ENCODE measurements at places on chromosomes 12 and 14. TPM values are rescaled to one million over a fixed set of nuclear protein-coding genes. Genes with fewer than 3 reads are reported as not detected.

- H3K4me3 ChIP-seq: no peak overlapping the region
- no peak for DNase-seq
These were observed 241.9 kb downstream of the PPFIA2 start for GRCh38 chr12:81517296-81517695.

GRCh38 chr12:72901685-72902084 is 629.5 kb downstream of the TRHDE start:
- H3K4me3 ChIP-seq: no peak overlapping the region
- H3K36me3 ChIP-seq: no peaks in the 10 kb centered on the region
- H3K4me1 ChIP-seq: no peaks in the 10 kb centered on the region
- no peak overlapping the region for H3K27ac ChIP-seq
- DNase-seq: no peak
- H3K27me3 ChIP-seq: no peaks in the 10 kb centered on the region

DNA sequence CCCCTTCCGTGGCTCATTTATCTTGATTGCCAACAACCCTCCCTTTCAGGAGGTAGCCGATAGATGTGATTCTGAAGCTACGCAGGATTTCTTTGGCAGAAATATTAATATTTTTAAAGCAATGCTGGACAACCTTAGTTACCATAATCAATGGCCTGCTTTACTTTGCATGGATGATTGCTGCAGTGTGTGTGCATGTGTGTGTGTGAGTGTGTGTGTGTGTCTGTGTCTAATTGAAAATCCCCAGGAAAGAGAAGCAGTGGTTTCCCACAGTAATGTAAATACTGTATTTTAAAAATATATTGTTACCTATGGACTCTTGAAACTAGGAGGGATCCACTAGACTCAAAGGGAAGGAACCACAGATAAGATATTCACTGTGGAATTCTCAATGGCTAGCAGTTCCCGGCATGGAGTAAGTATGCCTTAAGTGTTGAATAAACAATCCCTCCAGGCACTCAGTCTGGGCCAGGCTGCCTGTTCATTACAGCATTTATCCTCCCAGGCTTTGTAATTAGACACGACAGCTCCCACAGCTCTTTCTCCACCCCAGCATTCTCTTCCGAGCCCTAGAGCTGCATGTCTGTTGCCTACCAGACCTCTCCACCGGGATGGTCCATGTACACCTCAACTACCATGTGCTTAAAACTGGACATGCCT is 22.5 kb upstream of the C14orf132 start:
- no peaks in the 10 kb centered on the region for H3K4me1 ChIP-seq
- no peak for DNase-seq
- no peak overlapping the region for H3K4me3 ChIP-seq
- H3K27me3 ChIP-seq: peaks cover 1% of the 10 kb centered on the region
- no peak overlapping the region for H3K27ac ChIP-seq

The RIPK3 gene
- total RNA-seq: 2.6 TPM

DNA sequence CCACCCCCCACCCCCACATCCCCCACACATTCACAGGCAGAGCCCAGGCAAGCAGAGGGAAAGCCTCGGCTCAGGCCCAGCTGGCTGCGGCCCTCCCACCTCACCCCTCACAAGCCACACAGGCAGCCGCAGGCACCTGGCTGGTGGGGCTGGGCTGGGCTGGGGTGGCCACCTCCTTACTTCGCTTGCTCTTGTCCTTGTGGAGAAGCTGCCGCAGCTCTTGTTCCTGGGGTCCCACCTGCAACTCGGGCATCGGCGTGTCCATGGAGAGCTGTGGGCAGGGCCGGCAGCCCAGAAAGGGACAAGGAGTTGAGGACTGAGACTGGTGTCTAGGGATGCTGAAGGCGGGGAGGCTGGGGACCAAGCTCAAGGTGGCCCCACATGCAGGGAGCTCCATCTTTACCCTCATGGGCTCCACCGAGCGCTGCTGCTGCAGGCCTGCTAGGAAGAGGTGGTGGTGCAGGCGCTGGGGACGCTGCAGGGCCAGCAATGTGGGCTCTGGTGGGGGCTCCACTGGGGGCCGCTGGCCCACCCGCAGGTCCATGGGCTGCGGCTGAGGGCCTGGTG is 21.2 kb downstream of the HDAC7 start:
- no peak overlapping the region for H3K4me3 ChIP-seq
- no peak overlapping the region for H3K27ac ChIP-seq
- H3K27me3 ChIP-seq: peaks cover 35% of the 10 kb centered on the region
- peaks cover 30% of the 10 kb centered on the region for H3K36me3 ChIP-seq
- H3K4me1 ChIP-seq: peaks cover 62% of the 10 kb centered on the region

GRCh38 chr12:13194401-13195110 is 2.0 kb upstream of the EMP1 start:
- H3K27me3 ChIP-seq: peaks cover 10% of the 10 kb centered on the region
- H3K36me3 ChIP-seq: no peaks in the 10 kb centered on the region
- DNase-seq: no peak

The TMEM121 gene
- total RNA-seq: 1.6 TPM

- no peak overlapping the region for H3K4me3 ChIP-seq
- H3K27ac ChIP-seq: no peak overlapping the region
- peaks cover 7% of the 10 kb centered on the region for H3K27me3 ChIP-seq
These were observed 9.8 kb upstream of the HSP90AA1 start for GRCh38 chr14:102096569-102097188.

DNA sequence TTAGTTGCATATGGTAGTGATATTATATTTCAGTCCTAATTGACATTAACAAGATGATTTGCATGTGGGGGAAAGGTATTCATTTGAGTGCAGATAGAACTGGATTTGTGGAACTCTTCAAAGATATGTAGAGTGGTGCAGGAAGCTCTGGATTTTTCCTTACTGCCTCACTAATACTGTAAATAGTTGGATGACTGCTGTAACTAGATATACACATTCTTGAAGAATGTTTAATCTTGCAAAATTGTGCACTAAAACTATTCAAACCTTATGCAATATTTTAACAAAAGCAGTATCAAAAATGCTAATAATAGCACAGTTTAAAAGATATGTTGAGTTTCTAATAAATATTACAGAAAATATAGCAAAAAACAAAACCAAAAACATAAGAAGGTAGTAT is 43.1 kb upstream of the ATF7IP start:
- DNase-seq: no peak
- no peaks in the 10 kb centered on the region for H3K4me1 ChIP-seq
- H3K4me3 ChIP-seq: no peak overlapping the region
- peaks cover 3% of the 10 kb centered on the region for H3K27me3 ChIP-seq
- H3K27ac ChIP-seq: no peak overlapping the region

GRCh38 chr12:58030566-58031279 is 89.4 kb downstream of the ATP23 start:
- peaks cover 1% of the 10 kb centered on the region for H3K27me3 ChIP-seq
- DNase-seq: no peak
- H3K27ac ChIP-seq: no peak overlapping the region
- H3K4me1 ChIP-seq: no peaks in the 10 kb centered on the region

- no peak overlapping the region for H3K27ac ChIP-seq
- H3K36me3 ChIP-seq: peaks cover 6% of the 10 kb centered on the region
- no peak overlapping the region for H3K4me3 ChIP-seq
- no peaks in the 10 kb centered on the region for H3K4me1 ChIP-seq
- no peak for DNase-seq
These were observed 387.9 kb downstream of the DAD1 start for GRCh38 chr14:22200977-22201605.

GRCh38 chr12:52260361-52261207 is 13.9 kb upstream of the KRT86 start:
- no peaks in the 10 kb centered on the region for H3K36me3 ChIP-seq
- no peak for DNase-seq
- H3K4me3 ChIP-seq: no peak overlapping the region
- H3K27ac ChIP-seq: no peak overlapping the region
- peaks cover 10% of the 10 kb centered on the region for H3K4me1 ChIP-seq
